ENCODE measurements at places on chromosomes 16 and 17.

DNA sequence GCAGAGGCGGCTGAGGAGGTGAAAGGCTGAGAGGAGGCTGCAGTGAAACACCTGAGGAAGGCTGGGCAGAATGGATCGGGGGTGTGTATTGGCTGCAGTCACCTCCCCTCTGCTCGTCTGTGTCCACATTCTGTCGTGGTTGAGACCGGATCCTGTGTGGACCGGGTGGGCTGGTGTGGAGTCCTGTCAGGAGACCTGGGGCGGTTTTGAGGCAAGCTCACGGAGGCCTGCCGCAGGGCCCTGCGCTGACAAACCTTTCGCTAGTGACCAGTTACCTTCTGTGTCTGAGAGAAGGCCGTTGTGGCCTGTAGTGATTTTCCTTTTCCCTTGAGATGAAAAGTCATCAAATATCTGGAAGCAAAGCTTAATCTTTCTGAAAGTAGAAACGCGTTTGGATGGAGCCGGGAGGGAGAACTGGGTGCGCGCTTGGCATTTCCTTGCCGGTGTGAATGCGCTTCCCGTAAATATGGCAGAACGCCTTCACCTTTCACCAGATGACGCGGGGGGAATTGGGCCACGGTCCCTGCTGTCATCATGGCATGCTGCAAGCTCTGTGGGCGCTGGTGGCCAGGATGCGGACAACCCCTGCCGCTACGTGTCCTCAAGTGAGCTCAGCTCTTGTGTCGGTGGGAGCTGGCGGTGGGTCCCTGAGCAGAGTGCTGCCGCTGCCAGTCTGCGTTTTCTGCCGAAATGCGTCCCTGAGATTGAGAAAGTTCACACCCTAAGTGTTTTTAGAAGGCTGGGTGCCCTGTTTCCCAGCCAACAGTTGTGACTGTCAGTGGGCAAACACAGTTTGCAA lies 6.3 kb downstream of the BANP start:
- DNase-seq = no peak

GRCh38 chr17:75516619-75517296 lies 430 bp downstream of the TSEN54 start:
- DNase-seq = no peak

- DNase-seq = no peak
Observed at GRCh38 chr17:10052106-10052813, 146.1 kb downstream of the GAS7 start.

DNA sequence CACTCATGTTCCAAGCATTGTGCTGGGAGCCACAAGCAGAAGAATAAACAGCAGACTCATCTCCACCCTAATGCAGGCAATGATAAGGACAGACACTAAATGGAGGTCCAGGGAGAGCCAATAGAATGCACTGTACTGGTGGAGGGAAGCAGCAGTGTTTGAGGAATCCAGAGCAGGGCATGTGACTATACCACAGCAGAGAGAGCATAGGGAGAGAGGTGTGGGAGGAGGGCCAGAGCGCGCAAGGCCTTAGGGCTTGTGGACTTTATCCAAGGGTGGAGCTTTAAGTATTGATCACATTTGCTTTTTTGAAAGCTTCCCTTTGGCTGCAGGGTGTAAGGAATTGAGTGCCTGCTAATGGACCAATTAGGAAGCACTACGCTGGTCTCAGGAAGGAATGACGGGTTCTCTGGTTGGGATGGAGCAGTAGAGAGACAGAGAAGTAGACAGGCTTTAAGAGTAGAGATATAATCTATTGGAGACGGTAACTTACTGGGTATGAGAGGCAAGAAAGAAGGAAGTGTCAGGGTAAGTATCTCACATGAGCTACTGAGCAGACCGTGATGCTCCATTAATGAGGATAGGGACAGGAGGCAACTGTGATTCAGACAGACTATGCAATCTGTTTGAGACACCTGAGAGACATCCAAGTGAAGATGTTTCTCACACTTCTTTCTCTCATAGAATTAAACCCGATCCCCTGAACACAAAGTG lies 82.2 kb downstream of the MYO1D start:
- no peak for DNase-seq

DNA sequence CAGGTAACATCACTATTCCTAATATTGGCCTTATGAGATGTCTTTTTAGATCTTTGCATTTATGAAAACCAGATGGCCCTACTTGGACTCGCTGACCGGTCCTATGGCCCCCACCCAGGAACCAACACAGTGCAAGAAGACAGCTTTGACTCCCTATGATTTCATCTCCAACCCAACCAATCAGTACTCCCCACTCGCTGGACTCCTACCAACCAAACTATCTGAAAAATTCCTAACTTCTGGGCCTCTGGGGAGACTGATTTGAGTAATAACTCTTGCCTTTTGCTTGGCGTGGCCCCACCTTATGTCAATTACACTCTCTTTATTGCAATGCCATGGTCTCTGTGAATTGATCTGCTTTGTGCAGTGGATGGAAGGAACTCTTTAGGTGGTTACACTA lies 828.9 kb downstream of the CDH11 start:
- no peak for DNase-seq

DNA sequence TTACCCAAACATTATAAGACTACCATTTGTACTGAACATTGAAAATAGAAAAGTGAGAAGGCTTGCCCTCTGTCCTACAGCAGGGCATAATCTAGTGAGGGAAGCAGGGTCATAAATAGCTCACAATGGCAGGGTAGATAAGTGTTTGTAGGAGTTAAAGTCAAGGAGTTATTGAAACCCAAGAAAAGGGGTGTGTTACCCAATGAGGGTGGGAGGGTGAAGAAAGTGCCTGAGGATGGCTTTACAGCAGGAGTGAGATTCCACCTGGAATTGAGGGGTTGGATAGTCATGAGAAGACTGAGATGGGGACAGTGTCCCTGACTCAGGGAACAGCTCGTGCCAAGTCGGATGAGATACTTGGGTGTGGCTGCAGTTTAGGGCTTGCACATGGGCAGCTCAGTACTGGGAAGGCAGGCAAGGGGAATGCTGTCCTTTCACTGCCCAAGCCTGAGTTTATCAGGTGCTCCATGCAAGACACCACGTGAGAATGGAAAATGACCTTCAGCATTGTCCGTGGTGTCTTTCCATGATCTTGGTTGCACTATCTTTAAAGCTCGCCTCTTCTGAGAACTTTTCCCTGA lies 393.2 kb upstream of the MAF start:
- DNase-seq = no peak

DNA sequence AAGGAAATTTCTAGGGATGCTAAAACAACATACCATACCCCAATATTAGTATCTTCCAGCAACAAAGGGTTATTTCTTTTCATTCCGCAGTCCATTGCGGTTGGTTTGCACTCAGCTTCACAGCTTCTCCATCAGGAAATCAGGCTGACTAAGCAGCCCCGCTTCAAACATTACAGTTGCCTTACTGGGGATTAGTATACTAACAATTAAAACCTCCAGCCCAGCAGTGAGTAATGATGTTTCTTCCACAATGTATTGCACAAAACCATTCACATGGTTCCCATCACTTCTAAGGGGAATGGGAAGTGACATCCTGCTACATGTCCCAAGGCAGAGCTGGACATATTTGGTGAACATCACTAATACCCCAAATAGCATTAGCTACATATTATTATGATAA lies 1384.9 kb downstream of the CDH8 start:
- DNase-seq = no peak

DNA sequence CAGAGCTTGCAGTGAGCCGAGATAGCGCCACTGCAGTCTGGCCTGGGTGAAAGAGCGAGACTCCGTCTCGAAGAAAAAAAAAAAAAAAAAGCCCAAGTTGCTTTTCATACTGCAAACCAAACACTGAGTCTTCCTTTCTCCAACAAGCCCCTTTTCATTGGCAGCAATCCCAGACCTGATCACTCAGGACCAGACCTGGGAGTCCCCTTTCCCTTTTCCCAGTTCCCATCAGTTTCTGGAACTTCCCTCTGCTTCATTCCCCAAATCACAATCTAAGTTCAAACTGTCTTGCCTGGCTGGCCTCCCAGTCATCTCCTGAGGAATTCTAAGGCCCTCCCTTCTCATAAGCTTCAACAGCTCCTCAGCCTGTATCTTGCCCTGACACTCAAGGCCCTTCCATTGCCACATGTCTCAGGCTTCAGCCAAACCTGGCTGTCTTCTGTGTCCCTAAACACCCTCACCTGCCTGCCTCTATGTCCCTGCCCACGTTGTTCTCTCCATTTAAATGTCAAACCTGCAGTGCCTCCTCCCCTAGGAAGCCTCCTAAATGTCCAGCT lies 11.8 kb upstream of the PHF12 start:
- no peak for DNase-seq

- DNase-seq = no peak
Observed at GRCh38 chr17:39603304-39604016, 4.3 kb downstream of the NEUROD2 start.

DNA sequence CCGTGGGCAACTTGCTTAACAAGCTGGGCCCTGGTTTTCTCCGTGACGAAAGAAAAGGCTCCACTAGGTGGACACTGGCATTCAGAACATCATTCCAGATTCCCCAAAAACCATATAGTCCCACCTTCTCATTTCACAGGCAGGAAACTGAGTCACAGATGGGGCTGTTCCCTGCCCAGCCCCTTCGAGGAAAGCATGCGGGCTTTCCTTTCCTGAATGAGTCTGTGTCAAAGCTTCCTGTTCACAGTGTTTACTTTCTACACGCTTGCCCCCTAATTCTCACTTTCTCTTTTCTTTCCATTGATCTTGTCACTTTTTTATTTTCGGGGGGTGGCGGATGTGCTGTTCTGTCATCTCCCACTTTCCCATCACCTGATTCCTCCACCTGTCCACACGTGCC lies 10.3 kb upstream of the LGALS9 start:
- no peak for DNase-seq

DNA sequence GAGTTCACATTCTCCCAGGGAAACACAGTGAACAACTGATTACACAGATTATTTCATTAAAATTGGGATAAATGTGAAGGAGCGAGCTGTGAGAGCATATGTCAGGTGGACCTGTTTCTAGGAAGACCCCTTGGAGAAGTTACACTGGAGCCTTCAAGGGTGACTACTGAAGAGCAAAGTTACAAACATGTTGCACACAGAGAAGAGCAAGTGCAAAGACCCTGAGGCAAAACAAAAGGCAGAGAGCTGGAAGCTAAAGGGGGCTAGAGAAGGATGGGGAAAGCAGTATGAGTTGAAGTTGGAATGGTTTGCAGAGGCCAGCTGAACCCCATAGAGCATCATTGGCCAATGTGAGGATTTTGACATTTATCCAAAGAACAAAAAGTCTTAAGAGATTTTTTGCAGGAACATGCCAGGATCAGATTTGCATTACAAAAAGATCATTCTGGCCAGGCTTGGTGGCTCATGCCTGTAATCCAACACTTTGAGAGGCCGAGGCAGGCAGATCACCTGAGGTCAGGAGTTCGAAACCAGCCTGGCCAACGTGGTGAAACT lies 14.1 kb downstream of the PDZD9 start:
- no peak for DNase-seq

DNA sequence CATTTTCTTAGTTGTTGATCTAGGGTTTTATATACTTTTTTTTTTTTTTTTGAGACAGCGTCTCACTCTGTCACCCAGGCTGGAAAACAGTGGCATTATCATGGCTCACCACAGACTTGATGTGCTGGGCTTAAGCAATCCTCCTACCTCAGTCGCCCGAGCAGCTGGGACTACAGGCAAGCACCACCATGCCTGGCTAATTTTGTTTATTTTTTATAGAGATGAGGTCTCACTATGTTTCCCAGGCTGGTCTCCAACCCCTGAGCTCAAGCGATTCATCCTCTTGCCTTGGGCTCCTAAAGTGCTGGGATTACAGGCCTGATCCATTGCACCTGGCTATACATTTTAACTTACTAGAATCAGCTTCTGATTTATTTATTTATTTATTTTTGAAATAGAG lies 34.2 kb upstream of the ATP2A3 start:
- DNase-seq = no peak

DNA sequence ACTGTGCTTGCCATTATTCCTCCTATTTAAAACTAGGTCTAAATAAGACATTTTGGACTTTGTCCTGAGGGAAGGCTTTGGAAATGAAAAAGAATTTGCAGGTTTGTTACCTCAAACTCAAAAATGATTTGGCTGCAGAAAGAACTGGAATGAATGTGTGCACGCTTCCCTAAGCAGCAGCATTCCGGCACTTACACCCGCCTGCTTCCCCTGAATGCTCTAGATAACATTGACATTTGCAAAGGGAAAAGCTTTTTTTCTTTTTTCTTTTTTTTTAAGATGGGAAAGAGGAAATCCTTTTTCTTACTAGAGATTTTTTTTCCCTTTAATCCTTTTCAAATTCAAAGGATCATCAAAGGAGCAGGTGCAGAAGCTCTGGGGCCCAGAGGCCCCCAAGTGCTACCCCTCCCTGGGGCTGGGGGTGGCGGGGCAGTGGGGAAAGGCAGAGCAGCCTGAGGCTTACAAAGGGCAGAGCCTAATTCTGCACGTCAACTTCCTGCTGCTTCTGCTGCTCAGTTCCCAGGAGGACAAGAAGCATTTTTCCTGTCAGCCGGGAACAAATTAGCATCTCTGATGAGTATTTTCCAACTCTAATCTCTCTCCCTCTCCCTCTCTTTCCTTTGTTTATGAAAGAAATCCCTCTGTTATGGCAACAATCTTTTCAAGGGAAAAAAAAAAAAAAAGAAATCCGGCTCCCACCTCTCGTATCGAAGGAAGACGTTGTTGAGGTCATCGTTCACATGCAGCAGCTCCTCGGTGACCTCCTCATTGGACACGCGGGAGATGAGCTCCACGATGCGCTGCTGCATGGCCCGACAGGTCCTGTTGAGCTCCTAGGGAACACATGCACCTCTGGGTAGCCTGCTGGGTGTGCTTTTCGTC lies 32.1 kb upstream of the SREBF1 start:
- no peak for DNase-seq

- no peak for DNase-seq
Observed at GRCh38 chr16:627454-628239, 3.1 kb upstream of the WFIKKN1 start.

GRCh38 chr17:35786941-35787432 lies 8.5 kb downstream of the MMP28 start:
- DNase-seq = no peak
